ENCODE measurements at places on chromosomes 1 and 21.

- no peak for DNase-seq
Observed at GRCh38 chr1:84434801-84435549, 36.7 kb downstream of the DNASE2B start.

- DNase-seq: peak; percentile 95
Observed at GRCh38 chr21:34807146-34807880, 138.5 kb downstream of the CLIC6 start.

DNA sequence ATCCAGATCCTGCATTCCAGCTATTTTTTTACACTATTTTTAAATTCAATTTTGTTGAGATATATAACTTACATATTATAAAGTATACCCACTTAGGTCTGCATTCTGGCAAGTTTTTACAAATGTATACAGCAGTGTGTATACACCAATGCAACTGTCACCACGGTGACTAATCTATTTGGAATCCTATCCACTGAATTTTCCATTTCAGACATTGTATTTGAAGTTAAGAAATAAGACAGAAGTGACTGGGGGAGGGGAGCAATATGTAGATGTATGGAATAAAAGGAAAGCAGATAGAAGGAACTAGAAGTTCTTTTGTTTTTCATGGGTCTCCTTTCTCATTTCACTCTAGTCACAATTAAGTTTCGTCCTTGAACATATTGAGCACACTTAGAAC, 431.5 kb upstream of the CHRM3 start:
- peak; percentile 15 for DNase-seq

DNA sequence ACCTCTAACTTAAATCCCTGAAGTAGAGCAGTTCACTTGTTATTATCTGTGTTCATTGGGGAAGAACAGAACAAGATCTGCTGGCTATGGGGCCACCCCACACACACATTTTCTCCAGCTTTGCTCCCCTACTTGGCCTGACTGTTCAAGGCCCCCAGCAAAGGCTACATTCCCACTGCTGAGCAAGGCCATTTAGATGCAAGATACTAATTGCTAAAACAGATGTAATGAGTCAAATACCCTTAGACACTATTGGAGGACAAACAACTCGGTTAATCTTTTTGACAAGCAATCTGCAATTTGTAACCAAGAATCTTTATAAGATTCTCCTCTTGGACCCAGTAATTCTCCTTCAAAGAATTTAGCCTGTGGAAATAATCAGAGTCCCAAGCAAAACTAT, 67.7 kb downstream of the NAV1 start:
- no peak for DNase-seq

- no peak for DNase-seq
Observed at GRCh38 chr1:153441238-153441755, 19.2 kb downstream of the S100A7 start.

DNA sequence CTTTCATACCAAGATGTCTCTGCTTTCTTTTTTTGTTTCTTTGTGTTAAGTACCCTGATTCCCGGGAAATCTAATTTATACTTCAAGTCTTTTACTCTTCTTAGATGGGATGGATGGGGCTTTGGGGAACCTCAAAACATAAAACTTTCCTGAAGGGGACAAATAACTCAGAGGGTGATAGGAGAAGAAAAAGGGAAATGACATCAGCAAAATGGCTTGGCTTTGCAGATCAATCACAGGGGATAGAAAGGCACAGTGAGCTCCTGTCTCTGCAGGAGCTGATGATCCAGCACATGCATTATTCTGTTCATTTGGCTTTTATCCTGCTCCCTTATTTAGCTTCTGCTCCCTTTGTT, 1.4 kb upstream of the CA14 start:
- DNase-seq: no peak

DNA sequence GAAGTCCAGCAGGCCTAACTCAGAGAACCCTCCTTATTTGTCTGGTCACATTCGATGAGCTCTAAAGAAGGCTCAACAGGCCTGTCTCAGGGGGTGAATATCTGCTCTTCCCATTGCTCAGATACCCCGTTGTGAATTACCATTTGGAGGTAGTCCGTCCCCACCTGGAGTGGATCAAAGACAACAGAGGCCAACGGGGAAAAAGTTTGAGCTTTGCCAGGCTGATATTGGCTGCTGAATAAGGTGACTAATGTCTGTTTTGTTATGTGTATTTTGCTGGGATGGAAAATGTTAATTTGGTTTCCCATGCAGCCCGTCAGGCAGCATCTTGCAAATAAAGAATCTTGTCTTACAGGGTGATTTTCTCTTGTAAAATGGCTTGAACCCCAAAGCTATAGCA, 69.2 kb upstream of the EPS8L3 start:
- no peak for DNase-seq

DNA sequence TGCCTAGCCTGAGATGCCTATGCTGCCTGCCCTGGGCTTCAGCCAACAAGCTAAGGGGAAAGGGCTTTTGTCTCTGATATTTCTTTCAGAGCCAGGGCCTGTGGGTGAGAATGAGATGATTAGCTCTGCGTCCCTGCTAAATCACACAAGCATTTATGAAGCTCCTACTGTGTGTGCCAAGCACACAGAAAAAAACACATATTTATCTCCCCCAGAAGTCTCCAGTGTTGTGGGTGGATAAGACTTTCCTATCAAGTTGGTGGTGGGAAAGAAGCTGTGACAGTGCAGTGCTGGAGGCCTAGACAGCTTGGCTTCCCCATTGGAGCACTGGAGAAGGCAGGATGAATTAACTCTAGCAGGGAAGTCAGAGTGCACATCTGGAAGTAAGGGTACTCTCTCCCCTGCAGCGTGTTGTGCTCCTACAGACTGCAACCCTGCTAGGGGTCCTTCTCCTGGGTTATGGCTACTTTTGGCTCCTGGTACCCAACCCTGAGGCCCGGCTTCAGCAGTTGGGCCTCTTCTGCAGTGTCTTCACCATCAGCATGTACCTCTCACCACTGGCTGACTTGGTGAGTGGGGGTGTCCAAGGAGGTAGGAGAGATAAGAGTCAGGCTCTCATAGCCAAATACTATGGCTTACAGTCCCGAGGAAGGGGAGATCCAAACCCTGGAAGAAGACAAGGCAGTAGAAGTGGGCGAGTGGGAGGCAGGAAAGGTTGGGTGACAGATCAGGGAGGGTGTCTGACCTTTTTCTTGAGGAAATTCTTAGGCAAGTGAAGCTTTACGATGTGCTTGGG, 1.7 kb downstream of the SLC50A1 start:
- DNase-seq: no peak

GRCh38 chr1:12607263-12607662, 10.7 kb downstream of the DHRS3 start:
- no peak for DNase-seq

DNA sequence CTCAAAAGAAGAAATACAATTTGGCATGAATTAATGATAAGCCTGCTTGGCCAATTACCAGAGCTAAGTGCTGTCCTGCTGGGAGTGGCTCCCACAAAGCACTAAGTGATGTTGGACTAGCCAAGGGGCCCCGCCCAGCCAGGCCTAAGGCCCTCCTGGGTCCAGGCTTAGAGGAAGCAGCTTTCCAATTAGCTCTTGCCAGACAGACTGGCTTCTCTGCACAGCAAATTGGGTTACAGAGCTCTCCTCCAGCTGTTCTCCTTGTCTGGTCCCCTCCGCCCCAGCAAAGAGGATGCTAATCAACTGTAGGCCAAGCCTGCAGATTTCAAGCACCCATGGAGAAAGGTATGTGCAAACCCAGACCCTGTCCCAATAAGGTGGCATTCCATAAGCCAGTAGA, 151.9 kb downstream of the DMRTA2 start:
- no peak for DNase-seq

DNA sequence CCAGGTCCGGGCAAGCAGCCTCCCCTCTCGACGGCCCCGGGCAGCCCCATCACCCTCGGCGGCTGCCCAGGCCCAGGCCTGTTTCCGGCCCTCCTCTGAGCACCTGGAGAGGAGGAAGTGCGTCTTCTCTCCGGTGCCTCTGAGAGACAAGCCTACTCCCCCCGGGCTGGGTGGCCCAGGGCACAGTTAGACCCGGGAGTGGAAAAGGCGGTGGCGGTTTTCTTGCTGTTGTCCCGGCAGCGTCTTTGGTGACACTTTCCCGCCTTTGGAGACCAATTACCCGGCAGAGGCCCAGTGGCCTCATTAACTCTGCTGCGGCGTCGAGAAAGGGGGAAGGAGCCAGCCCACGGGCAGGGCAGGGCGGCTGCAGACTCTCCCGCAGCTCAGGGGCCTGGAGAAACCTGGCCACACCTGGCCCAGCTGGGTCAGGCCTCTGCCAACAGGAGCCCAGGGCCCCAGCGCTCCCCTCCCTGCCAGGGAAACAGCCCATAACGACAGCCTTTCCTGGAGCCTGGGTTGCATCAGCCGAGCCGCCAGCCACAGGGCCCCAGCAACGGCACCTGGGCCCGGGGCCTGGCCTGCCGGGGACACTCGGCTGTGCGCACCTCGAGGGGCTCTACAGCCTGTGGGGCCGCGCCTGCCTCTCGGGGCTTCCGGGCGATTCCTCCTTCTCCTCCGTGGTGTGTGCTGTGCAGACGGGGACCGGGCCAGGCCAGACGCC, 28.4 kb upstream of the C1orf159 start:
- DNase-seq: peak; percentile 67

DNA sequence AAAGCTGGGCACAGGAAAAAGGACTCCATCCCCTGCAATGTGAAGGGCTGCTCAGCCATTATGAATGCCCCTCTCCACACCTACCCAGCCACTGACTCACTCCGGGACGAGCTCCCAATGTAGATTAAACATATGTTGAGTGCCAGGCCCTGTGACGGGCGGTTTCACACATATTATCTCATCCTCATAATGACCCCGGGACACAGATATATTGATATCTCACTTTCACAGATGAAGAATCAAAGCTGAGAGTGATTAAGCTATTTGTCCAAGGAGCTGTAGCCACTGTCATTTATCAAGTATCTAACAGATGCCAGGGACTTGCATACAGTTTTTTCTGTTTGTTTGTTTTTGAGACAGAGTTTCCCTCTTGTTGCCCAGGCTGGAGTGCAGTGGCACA, 35.0 kb upstream of the SLC30A1 start:
- no peak for DNase-seq

DNA sequence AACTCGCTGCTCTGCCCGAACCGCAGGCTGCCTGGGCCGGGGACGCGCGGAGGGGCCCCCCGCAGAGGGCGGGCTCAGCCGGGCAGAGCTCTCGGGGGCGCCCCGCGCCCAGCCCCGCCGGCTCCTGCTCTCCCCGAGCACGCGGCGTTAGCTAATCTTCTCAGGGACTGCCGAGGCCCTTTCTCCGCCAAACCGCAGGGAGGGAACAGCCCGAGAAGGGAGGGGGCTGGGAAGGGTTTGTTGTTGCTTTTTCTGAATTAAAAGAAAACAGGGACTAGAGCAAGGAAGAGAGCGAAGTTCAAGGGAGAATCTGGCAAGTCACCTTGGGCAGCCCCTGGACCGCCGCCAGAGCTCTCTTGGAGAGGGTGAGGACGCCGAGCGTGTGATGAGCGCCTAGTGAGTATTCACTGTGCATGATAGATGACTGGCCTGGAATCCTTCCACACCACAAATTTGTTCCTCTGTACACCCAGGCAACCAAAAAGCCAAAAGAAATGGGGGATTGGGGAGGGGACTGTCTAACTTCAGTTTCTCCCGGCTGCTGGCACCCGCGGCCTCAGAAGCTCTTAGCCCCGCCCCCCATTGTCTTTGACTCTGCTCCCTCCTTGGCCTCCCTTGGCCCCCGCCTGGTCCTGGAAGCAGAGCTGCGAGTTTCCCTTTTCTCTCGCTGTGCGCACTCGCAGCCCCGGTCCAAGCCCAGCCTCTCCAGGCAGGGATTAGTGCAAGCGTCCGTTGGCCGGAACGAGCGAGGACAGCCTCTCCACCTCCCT, 19.7 kb upstream of the LMX1A start:
- peak; percentile 63 for DNase-seq

GRCh38 chr1:76865696-76866286, 1.5 kb upstream of the ST6GALNAC5 start:
- no peak for DNase-seq

DNA sequence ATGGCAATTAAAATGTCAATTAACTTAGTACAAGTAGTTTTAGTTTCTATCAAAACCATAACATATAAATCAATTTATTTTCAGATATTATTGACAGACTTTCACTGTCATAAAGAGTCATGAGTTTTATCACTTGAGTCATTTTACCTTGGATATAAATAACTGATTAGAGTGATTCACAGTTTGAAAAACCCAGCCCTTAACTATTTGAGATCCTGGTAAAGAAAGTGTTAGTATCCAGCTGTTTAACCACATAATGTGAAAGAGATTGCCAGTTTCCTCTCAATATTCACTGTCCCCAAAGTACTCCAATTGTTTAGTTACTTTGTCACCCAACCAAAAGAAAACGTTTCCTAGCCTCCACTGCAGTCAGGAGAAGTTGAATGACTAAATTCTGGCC, 91.3 kb downstream of the UCHL5 start:
- DNase-seq: no peak

- DNase-seq: no peak
Observed at GRCh38 chr1:188949701-188950100, 1528.0 kb downstream of the BRINP3 start.

- DNase-seq: no peak
Observed at GRCh38 chr1:240888039-240888786, 276.3 kb upstream of the GREM2 start.

- no peak for DNase-seq
Observed at GRCh38 chr1:91765880-91766443, 120.0 kb downstream of the TGFBR3 start.

DNA sequence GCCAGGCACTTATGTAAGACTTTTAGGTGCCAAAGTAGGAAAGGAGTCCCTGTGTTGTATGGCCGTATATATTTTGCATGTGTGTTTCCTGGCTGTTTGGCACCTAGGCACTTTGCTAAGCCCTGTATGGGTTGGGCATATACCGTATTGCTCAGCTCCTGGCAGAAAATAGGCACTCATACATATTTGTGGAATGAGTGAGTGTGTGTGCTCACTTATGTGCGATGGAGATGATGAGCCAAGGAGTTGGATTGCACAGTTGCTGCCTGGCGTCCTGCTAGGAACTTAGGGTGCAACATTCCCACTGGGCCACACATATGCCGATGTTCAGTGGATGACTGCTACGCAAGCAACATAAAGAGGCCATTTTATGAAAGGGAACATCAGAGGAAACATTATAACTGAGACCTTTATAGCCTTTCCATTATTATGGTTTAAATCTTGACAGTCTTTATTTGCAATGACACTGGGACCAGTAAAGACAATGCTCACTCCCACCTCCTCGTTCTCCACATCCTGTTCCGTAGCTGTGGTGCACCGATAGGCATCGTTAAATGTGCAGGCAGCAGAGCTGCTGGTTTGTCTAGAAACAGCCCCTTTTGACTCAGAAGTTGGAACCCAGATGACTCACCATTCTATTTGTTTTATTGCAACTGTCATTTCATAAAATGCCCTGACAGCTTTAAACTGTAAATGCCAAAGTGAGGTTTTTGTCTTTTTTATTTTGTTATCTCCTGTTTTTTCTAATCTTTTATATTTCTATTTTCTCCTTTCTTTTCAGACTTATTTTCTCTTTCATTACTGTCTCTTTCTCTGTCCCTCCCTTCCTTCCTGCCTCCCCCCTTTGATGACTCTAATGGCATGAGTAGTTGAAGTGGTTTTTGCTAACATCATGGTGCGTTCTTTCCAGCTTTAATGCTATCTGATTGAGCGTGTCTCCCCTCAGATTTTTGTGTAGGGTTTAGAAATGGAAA, 36.1 kb downstream of the PEX14 start:
- peak; percentile 86 for DNase-seq

Data from foreskin keratinocyte (primary cell).